ENCODE measurements at places on chromosomes 3 and 15. TPM values are rescaled to one million over a fixed set of nuclear protein-coding genes. Genes with fewer than 3 reads are reported as not detected.

Gene IMPG2
- 1.5 TPM for total RNA-seq

Gene SCG3
- total RNA-seq, result 25.4 TPM

Gene TRMT10C
- 43.4 TPM for total RNA-seq

Gene SKOR1
- total RNA-seq, result 3.0 TPM

Gene LRRK1
- 5.2 TPM for total RNA-seq

Gene CA12
- 25.1 TPM for total RNA-seq

Gene AGTR1
- total RNA-seq, result 5.2 TPM

DNA sequence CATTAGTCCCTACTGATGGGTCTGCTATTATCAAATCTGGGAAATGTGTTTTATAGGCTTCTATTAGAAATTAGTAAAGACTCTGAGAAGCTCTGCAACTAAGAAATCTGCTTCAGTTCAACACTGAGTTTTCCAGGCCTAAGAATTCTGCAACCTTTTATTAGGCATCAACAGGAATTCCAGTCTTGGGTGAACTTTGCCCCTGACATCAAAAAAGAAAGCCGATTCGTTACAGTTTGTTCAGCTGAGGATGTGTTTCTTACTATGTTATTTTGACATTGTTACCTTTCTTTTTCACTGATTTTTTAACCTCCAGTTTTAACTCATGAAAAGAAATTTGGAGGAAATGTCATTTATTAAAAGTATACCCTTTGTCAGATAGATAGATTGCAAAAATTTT, 131.5 kb upstream of the KCNH8 start:
- no peak overlapping the region for H3K27ac ChIP-seq
- no peaks in the 10 kb centered on the region for H3K27me3 ChIP-seq
- H3K36me3 ChIP-seq, result no peaks in the 10 kb centered on the region
- no peak for DNase-seq
- no peak overlapping the region for H3K4me3 ChIP-seq
- no peaks in the 10 kb centered on the region for H3K4me1 ChIP-seq

- no peak for DNase-seq
- H3K27me3 ChIP-seq, result no peaks in the 10 kb centered on the region
- H3K4me1 ChIP-seq, result peaks cover 7% of the 10 kb centered on the region
- no peak overlapping the region for H3K4me3 ChIP-seq
These were observed 35.7 kb downstream of the EEFSEC start for GRCh38 chr3:128188956-128189355.

DNA sequence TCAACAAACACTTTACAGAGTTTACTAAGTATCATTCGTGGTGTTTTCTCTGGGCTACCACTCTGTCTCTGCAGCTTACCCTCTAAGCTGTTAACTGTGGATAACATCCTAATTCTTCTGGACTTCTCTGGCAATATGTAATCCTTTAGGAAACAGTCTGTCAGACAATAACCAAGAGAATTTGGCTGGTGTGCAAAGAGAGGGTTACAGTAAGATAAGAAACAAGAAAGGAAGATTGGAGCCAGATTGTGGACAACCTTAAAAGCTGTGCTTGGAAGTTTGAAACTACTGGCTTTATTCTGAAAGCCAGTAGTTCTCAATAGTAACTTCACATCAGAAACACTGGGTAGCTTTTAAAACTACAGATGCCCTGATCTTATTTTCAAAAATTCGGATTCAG, 778 bp downstream of the ARL6 start:
- peak overlapping the region; percentile 87 for H3K27ac ChIP-seq
- peak overlapping the region; percentile 91 for H3K4me3 ChIP-seq
- DNase-seq, result peak; percentile 5
- H3K4me1 ChIP-seq, result no peaks in the 10 kb centered on the region
- H3K27me3 ChIP-seq, result no peaks in the 10 kb centered on the region

- H3K4me3 ChIP-seq, result no peak overlapping the region
- H3K27me3 ChIP-seq, result no peaks in the 10 kb centered on the region
- no peak for DNase-seq
- no peak overlapping the region for H3K27ac ChIP-seq
- H3K4me1 ChIP-seq, result no peaks in the 10 kb centered on the region
- H3K36me3 ChIP-seq, result no peaks in the 10 kb centered on the region
These were observed 366.5 kb downstream of the LPP start for GRCh38 chr3:188520466-188520865.

DNA sequence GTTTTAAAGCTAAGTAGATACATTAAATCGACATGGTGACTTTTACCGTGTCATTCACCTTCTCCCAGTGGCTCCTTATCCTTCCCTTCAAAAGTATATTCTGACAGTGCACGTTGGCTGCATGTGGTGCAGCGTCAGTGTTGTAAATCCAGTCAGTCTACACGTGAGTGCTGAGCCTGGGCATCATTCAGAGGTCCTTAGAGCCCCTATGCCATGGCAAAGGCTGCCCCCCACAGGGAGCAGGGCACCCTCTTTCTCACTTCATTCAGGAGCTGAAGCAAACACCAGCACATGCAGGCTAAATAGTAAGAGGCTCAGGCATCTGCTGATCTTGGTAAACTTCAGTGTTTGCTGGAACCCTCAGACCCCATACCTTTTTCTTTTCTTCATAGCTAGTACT, 43.3 kb downstream of the RASGRP1 start:
- DNase-seq, result no peak
- no peaks in the 10 kb centered on the region for H3K27me3 ChIP-seq
- no peak overlapping the region for H3K4me3 ChIP-seq
- peaks cover 3% of the 10 kb centered on the region for H3K4me1 ChIP-seq
- H3K27ac ChIP-seq, result no peak overlapping the region

DNA sequence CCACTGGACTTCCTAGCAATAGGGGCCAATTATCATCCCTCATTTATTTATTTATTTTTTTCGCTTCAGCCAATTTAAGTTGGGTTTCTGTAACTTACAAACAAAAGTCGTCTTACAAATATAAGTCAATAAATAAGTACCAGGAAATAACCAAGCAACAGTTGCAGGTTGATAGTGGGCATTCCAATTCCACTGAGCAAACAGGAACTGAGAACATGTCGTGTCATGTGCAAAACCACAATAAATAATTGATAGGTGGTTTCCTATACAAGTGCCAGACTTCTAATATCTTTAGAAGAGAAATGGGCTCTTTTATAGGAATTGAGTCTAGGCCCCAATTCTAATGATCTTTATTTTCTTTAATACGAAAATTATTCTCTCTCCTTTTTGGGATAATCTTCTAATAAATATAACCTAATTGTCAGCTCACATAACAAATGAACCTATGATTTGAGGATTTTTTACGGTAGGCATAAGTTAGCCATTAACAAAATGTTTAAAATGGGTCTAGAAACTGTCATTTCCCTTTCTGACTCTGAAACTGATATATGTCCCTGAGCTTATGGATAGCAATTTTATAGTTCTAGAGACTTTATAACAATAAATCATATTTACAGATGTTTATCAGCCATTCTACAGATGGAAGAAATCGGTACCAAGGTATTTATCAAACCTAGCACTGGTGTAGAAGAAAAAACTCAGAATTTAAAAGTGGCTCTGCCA, 571.8 kb downstream of the FOXP1 start:
- H3K27ac ChIP-seq, result no peak overlapping the region
- no peaks in the 10 kb centered on the region for H3K27me3 ChIP-seq
- no peak overlapping the region for H3K4me3 ChIP-seq
- H3K36me3 ChIP-seq, result no peaks in the 10 kb centered on the region
- no peaks in the 10 kb centered on the region for H3K4me1 ChIP-seq

GRCh38 chr3:53815651-53816050, 30.6 kb downstream of the CHDH start:
- no peaks in the 10 kb centered on the region for H3K27me3 ChIP-seq
- DNase-seq, result no peak
- H3K27ac ChIP-seq, result peak overlapping the region; percentile 70
- H3K4me1 ChIP-seq, result peaks cover 47% of the 10 kb centered on the region
